ENCODE measurements at places on chromosomes 6 and 20.

- no peak for DNase-seq
Measured at GRCh38 chr6:33075208-33075567, 602 bp upstream of the HLA-DPB1 start.

DNA sequence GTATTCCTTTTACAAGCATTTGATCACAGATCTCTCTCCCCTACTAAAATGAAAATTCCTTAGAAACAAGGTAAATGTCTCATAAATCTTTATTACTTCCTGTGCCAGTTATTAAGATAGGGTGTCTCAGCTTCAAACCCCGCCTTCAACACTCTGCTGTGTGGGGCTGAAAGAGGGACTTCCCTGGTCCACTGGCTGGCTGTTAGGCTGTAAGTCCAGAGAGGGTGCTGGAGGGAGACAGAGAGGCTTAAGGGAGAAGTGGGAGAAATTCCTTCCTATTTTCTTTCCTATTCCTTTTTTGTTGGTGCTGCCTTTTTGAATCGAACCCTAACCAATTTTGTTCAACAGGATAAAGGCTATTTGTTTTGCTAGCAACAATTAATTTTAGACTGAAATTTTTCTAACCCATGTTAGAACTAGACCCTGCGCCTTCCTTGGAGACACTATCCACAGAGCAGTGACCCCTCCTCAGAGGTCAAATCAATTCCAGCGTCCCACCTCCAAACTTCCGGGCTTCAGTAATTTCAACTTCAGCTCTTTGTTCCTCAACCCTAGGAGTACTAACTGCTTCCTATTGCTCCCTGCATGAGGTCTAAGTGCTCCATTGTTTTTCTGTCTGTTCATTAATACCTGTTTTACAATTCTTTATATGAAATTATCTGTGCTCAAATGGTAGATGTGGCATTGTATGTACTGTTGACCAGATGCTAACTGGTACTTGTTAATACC is 207.5 kb upstream of the OPRM1 start:
- DNase-seq: no peak

DNA sequence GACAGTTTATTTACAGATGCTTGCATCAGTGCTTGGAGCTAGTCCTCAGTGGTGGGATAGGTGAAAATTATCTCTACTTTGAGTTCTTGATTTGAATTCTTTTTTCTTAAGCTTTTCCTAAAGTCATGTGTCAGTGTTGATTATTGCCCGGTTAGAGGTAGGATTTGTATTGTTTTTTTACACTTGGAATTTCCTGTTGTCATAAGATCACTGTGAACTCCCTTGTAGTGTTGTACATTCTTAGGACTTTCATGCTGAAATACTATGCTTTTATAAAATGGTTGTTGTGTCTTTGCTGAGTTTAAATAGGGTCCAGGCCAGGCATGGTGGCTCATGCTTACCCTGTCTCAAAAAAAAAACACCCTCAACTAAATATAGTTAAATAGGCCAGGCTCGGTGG is 20.3 kb downstream of the ASXL1 start:
- DNase-seq: no peak

- no peak for DNase-seq
Measured at GRCh38 chr6:105553171-105553570, 150.3 kb upstream of the PREP start.

DNA sequence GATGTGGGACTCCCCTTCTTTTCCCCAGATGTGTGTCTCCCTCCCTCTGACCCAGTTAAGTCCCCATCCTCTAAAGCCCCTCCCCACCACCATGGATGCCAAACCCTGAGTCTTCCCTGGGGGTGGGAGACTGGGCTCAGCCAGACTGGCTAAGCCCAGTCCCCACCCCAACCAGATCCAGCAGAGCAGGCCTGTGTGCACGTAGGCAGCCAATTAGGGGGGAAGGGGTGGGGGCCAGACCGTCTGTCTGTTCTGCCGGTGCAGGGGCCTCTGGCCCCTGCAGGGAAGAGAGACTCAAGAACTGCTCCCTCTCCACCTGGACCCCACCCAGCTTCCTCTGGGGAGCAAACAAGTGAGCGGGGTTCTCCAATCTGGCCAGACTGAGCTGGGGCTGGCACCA is 605 bp downstream of the COX4I2 start:
- DNase-seq: no peak

GRCh38 chr20:56552911-56553629 is 20.0 kb downstream of the FAM209B start:
- no peak for DNase-seq

DNA sequence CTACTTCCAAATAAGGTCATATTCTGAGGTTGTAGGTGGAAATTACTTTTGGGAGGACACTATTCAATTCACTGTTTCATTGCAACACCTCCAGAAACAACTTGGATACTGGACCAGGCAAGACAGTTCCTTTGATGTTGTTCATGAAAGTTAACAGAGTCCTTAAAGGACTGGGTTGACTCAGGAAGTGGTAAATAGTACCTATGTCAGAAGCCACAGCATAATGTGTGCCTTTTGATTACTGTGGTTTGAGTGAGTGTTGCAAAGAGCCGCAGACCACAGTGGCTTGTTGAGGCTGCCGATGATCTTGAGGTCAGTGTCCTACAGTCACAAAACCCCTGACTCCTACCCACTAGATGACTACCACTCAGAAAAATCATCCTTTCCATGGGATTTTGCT is 10.9 kb downstream of the IL20RA start:
- DNase-seq: no peak

GRCh38 chr6:150766201-150766997 is 99.1 kb upstream of the MTHFD1L start:
- no peak for DNase-seq

- no peak for DNase-seq
Measured at GRCh38 chr20:10219993-10220750, 1.5 kb downstream of the SNAP25 start.

DNA sequence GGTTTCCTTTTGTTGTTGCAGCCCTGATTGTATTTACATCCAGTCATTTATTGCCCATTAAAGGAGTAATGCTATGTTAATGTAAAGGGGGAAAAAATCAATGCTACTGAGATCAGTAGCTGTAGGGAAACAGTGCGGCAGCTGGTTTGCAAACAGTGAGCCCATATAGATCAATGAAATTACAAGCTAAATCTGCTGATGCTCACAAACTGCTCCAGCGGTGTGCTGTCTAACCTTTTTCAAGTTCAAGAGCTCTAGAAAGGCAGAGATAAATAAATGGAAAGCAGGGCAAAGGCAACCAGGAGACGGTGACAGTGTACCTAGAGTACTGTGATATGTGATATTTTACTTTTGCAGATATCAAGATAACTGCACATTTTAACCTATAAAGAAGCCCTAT is 449.0 kb upstream of the MMS22L start:
- no peak for DNase-seq

DNA sequence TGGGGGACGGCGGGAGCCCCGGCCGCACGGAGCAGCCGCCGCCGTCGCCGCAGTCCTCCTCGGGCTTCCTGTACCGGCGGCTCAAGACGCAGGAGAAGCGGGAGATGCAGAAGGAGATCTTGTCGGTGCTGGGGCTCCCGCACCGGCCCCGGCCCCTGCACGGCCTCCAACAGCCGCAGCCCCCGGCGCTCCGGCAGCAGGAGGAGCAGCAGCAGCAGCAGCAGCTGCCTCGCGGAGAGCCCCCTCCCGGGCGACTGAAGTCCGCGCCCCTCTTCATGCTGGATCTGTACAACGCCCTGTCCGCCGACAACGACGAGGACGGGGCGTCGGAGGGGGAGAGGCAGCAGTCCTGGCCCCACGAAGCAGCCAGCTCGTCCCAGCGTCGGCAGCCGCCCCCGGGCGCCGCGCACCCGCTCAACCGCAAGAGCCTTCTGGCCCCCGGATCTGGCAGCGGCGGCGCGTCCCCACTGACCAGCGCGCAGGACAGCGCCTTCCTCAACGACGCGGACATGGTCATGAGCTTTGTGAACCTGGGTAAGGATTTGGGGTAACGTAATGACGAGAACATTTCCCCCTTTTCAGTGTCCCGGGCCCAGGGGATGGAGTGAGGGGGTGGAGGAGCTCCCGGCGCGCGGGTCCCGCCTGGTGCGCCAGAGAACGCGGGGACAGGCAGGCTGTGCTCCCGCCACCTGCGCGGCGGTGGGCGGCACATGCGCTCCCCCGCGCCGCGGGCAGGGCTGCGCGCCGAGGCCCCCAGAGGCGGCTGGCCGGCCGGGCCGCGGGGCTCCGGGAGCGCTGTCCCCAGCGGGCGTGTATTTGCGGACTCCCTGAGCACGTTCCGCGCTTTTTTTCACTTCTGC is 1.4 kb downstream of the BMP6 start:
- DNase-seq: no peak

DNA sequence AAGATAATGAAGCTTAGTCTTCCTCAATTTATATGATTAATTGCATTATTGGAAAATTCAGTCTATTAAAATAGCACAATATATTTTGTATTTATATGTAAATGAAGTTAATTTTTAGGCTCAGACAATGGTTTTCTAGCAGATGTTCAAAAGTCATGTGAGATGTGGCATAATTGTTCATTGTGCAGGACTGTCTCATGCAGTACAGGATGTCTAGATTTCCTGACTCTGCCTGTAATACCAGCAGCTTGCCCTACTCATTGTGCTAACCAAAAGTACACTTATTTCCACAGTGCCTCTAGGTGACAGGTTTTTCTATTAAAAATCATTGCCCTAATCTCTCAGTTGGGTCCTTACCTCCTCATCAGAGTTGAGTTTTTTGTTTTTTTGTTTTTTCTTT is 12.4 kb downstream of the RALGAPB start:
- DNase-seq: no peak

- DNase-seq: no peak
Measured at GRCh38 chr6:165081944-165082532, 227.4 kb downstream of the C6orf118 start.

DNA sequence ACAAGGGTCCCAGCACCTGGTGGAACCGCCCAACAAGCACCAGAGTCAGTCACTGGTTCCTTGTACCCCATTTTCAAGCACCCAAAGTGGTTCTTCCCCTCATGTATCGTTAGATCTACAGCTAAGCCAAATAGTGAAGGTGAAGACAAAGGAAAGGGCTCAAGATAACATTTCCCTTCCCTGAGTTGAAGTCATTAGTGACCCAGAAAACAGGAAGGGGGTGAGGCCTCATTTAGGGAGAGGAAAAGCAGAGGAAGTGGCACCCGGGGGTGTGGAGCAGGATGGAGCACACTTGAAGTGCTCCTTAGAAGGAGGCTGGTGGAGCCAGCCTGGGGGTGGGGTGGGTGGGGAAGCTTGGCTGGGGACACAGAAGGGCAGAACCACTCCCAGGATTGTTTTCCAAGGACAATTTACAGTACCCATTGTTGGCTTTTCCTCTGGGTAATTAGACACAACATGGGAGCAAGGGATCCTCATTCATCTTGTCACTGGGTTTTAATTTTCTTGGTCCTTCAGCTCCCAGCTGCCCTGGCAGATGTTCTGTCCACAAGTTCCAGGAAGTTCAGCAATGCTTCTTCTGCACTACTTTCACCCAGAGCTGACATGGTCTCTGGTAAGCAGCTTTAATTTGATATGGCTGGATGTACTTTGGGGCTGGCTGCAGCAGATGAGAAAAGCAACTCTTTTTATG is 73.3 kb upstream of the CD93 start:
- no peak for DNase-seq

DNA sequence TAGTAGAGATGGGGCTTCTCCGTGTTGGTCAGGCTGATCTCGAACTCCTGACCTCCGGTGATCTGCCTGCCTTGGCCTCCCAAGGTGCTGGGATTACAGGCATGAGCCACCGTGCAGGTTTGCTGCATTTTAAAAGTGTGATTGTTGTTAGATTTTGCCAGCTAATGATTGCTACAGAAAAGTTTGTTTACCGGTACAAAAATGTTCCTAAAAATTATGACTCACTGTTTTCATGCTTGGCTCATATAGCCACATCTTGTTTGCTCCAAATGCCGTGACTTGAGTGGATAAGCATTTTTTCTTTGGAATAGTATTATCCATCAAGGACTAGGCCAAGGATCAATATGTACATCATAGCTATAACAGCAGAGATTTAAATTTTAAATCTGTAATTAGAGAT is 24.3 kb downstream of the LRRN4 start:
- DNase-seq: no peak

DNA sequence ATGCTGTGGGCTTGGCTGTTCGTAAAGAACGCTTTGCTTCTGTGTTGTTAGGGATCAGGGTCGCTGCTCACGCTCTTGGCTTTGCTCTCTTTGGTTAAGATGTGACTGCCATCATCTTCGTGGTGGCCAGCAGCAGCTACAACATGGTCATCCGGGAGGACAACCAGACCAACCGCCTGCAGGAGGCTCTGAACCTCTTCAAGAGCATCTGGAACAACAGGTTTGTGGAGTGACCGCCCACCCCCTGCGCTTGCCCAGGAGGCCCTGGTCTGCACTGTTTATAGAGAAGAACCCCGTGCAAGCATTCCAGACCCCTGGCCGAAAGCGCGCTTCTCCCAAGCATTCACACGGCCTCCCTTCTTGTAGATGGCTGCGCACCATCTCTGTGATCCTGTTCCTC is 57.1 kb downstream of the GNAS start:
- DNase-seq: no peak

DNA sequence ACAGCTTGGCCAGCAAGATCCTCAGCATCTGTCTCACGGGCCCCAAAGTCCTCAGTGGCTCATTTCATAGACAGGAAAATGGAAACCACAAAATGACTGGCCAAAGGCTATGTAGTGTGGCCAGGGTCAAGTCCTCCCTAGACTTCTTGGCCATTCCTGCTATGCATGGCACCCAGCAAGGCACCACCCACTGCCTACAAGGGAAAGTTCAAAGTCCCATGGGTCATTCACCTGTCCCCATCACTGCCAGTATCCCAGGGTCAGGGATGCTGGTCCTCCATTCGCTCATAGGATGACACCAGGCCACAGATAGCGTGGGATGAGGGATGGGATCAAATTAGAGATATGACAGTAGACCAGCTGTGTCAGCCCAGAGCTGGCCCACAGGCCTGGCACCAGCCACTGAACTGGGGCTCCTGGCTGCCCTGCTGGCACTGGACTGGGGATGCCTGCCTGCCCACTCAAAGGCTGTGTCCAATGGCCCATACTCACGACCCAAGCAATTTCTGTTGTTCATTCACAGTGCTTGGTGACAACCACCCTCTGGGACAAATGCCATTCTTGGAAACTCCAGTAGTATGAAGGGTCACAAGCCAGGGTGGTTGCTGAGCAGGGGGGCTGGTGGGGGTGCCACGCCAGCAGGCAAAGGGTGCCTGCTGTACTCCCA is 11.6 kb downstream of the ADISSP start:
- no peak for DNase-seq

- DNase-seq: no peak
Measured at GRCh38 chr6:85008296-85009009, 244.1 kb upstream of the TBX18 start.

GRCh38 chr6:170255426-170256125 is 35.3 kb downstream of the DLL1 start:
- no peak for DNase-seq
